ENCODE measurements at places on chromosomes 12 and 14. TPM values are rescaled to one million over a fixed set of nuclear protein-coding genes. Genes with fewer than 3 reads are reported as not detected.

The P2RX2 gene
- total RNA-seq: not detected

The TRPV4 gene
- 2.2 TPM for total RNA-seq

The LRRC10 gene
- total RNA-seq: not detected

The PARPBP gene
- 3.8 TPM for total RNA-seq

GRCh38 chr12:14275886-14276285 is 89.6 kb upstream of the ATF7IP start:
- DNase-seq: no peak

GRCh38 chr12:111893287-111893686 is 51.3 kb downstream of the MAPKAPK5 start:
- DNase-seq: no peak

DNA sequence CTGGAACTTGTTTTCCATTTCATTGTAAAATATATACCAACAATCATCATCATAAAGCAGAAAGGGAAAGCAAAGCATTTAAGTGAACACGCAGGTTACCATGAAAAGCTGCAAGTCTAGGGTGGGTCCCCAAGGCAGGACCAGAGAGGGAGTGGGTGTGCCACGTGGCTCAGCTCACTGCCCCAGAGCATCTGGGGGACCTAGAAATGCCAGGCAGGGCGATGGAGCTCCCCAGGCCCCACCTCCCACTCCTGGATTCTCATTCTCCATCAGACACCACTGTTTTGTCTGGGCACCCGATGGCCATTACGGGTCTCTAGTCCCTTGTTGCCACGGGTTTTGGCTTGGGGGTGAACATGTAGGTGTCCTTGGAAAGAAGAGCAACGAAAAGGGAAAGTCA is 34.7 kb downstream of the BCL11B start:
- no peak for DNase-seq

DNA sequence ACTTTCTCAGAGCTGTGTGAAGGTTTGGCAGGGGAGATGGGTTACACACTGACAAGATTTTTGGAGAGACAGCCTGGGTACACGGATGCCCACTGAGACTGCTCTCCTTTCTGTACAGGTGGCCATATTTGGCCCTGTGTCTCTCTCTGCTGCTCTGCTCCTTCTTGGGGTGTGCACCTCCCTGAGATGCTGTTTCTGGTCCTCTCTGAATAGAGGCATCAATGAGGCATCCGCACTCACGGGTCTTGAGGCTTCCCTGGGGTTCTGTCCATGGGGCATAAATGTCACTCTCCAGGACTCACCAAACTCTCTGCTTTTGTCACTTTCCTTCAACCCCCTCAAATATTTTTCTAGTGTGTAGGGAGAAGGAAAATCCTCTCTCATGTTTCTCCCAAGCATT is 77.5 kb downstream of the TTC8 start:
- DNase-seq: no peak

GRCh38 chr12:109475993-109476806 is 900 bp downstream of the KCTD10 start:
- DNase-seq: no peak

DNA sequence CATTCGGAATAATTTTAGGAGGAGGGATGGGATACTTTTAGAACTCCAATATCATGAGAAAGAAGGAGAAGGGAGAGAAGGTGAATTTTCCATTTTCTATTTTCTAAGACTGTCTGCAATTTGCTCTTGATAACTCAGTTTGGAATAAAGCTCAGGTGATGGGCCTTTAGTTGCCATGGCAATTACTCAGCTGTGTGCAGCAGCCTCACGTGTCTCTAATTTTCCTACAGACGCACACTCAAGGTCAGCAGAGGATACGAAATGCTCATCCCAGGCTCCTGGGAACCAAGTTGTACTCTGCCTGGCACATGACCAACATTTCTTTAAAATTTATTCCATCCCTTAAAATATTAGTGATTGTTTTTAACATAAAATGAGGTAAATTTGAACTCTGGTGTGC is 76.7 kb downstream of the TTC8 start:
- no peak for DNase-seq

- no peak for DNase-seq
Observed at GRCh38 chr12:29050503-29050902, 98.6 kb upstream of the FAR2 start.
